T-helper 9 cell (primary cell): ENCODE measurements at places on chromosomes 5 and 9.

DNA sequence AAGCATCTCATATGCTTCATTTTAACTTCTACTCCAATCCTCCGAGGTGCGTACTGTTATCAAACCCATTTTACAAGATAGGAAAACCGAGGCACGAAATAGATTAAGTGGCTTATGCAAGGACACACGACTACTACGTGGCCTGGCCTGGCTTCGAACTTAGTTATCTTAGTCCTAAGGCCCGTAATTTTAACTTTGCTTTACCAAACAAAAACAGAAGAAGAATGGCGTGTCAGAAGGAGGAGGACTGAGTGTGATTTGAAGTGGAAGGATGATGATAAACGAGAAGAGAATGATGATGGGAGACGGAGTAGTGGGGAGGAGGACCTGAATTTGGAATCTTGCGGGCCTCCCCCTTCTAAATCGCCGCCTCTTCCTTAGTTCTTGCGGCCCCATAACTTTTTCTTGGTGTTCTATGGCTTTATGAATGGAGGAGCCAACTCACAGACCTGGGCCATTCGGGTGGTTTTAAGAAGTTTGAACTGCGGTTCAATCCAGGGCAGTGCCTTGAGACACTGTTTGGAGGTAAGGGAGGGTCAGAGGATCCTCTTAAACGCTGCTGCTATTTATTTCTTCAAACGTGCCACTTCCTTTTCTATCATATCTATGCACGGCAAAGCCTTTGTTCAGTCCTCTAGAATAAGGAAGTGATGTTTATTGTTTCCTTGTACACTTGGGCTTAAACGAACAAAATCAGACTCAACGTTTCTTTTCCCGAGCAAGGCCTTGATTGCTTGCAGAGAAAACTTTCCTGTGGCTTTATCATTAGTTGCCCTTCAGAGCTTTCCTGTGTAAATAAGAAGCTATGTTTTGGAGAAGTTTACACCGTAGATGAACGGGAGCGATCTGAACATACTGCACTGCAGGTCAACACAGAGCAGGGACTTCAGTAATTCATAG is 795 bp downstream of the CNOT8 start:
- no peak for DNase-seq

- no peak for DNase-seq
Observed at GRCh38 chr5:35736280-35736679, 118.6 kb downstream of the SPEF2 start.

DNA sequence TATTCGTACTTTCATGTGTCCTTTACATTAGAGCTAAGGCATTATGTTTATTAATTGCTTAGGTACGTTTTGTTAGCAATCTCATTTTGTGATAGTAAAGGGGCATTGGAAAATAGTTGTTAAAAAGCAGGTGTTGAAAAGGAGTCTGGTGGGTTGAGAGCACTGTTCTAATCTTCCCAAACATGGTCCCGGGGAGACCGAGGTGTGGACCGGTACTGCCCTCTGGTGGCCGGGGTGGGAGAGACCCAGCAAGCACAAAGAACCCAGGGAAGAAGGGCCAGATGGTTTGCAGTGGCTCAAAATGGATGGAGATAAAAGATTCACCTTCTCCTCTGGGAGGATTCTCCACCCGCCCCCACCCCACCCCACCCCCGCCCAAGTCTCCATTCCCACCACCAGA is 26.1 kb downstream of the IDNK start:
- DNase-seq = peak; percentile 77

- no peak for DNase-seq
Observed at GRCh38 chr9:8266861-8267260, 467.3 kb upstream of the DMAC1 start.

GRCh38 chr9:133307301-133307700 is 28.7 kb downstream of the SURF6 start:
- DNase-seq = no peak

DNA sequence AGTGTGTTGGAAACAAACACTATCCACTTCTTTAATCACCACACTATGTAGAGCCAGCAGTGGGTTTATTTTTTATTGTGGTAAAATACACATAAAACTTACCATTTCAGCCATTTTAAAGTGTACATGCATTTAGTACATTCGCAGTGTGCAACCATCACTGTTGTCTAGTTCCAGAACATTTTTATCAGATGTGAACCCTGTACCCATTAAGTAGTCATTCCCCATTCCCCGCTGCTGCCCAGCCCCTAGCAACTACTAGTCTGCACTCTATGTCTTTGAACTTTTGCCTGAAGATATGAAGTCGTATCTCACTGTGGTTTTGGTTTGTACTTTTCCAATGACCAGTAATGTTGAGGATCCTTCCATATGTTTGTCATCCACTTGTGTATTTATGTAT is 30.2 kb upstream of the F2R start:
- DNase-seq = no peak

DNA sequence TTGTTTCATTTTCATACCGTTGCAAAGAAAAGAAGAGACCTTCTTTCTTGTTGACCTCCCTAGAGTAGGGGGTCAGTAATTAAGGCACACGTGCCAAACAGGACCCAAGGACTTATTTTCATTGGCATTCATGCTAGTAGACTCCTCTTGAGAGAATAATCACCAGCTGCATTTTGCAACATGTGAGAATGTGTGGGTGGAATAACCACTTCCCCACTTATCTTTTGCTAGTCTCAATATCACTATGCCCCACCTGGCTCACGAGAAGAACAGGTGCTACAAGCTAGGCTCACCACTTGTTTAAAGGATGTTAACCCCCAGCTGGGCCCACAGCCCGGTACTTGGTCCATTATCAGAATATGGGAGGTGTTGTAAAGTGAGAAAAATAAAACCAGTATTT is 460.7 kb upstream of the MEF2C start:
- no peak for DNase-seq

DNA sequence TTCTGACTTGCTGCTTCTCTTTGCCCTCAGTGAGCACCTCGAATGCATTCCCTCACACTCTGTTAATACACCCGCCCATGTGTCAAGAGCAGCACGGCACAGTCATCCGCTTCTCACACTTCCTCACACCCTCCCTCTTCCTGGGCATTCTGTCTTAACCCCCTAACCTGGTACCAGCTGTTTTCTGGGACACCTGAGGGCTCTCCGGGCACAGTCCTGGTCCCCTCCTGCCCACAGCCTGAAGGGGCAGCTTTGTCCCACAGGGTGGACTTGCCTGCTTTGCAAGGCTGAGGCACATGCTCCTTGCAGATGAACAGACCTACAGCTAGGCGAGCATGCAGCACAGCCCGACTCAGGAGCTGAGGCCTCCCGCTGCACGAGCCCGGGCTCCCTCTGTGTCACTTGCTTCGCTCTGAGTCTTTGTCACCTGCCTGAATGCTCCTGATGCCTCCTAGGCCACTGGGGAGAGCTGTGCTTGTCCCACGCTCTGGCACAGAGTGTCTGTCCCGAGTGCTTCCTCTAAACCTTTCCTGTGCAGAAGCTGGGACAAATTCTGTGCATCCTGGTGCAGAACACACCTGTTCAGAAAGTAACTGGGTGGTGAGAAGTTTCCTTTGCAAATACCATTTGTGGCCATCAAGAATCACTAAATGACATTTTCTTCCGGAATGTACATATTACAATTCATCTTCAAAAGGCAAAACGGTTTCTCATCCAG is 47.8 kb downstream of the AHRR start:
- DNase-seq = no peak

- no peak for DNase-seq
Observed at GRCh38 chr9:114776683-114777399, 29.0 kb downstream of the TNFSF15 start.

DNA sequence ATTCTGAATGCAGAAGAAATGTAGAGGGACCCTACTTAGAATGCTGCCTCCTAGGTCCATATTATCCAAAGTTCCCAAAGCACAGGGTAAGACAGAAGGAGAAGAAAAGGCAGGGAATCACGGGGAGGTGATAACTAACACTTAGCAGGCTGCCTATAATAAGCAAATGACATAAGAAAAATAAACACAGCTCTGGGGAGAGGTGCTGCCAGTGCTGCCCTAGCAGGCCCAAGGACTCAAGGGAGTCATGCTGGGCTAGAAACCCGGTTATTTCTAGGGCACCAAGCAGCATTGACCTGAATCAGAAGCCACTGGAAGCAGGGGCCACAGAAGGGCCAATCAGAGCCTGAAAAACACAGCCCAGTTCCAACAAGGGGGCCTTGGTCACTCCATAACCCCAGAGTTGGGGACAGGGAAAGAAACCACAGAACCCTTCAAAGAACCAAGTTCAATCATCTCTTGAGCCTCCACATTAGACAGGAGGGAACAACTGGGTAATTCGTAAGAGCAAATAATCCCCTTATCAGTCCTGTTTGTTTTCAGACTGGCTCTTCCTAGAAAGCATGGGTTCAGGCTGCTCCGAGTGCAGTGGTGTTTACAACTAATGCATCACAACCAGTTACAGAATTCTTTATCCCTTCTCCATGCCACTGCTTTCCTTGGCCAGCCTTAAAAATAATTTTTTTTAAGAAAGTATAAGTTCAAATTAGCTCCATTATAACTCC is 24.0 kb downstream of the NRG2 start:
- DNase-seq = no peak

- DNase-seq = no peak
Observed at GRCh38 chr9:84804951-84805694, 135.6 kb downstream of the NTRK2 start.

GRCh38 chr9:90504486-90504885 is 138.1 kb downstream of the DIRAS2 start:
- no peak for DNase-seq

GRCh38 chr9:34454571-34455065 is 3.8 kb downstream of the FAM219A start:
- no peak for DNase-seq
